ENCODE measurements at places on chromosomes 11 and 22.

GRCh38 chr11:70142221-70142875 lies 60.7 kb upstream of the FADD start:
- DNase-seq: no peak

GRCh38 chr11:19660076-19660475 lies 52.6 kb upstream of the NAV2 start:
- peak; percentile 50 for DNase-seq

DNA sequence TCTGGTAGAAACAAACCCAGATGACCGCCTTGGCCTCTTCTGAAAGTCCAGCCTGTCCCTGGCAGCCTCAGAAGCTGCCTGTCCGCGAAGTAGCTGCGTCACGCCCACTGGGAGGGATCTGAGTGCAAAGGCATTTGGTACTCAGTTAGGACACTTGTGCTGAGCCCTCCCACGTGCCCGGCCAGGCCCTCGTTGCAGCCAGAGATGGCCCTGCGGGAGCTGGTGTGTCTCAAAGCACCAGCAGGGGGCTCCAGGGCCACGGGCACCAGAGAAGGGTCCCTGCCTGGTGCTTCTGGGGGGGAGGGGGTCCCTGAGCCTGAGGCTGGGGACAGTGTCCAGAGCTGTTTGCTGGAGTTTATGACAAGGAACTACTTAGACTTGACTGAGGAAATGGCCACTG lies 5.8 kb downstream of the SELENOO start:
- no peak for DNase-seq

- no peak for DNase-seq
Measured at GRCh38 chr22:45323695-45324094, 14.0 kb downstream of the FAM118A start.

GRCh38 chr22:44201665-44202064 lies 20.9 kb downstream of the PARVG start:
- no peak for DNase-seq

All from stimulated activated effector memory CD8-positive, alpha-beta T cell treated with anti-CD3 and anti-CD28 coated beads, Interleukin-12 subunit alpha, Interleukin-12 subunit beta, amount 100 ng/mL, for 72 hours (primary cell).